Stimulated activated CD4-positive, alpha-beta T cell treated with anti-CD3 and anti-CD28 coated beads, Interleukin-15, amount 100 ng/mL, for 24 hours (primary cell): ENCODE measurements at places on chromosomes 7 and 10.
A peak's percentile ranks its signal among the peaks of the same experiment; 100 is the strongest.

- DNase-seq: no peak
Observed at GRCh38 chr7:96800824-96801223, 91.2 kb upstream of the SEM1 start.

- no peak for DNase-seq
Observed at GRCh38 chr7:99531354-99531765, 20.6 kb downstream of the FAM200A start.

DNA sequence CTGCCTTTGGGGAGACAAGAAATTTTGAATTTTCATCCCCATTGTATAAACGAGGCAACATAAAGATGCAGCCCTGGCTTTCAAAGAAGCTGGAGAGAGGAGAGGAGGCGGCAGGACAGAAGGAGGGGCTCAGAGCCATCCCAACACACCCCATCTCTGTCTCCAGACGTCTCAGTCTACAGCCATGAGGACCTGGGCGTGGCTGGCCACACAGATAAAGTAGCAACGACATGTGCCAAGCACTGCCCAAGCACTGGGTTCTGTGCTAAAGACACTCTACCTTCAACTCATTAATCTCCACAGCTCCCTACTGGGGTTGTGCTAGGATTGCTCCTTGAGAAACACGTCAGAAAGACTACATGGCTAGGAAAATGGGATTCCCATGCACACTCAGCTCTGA, 65.2 kb downstream of the DLG5 start:
- no peak for DNase-seq

DNA sequence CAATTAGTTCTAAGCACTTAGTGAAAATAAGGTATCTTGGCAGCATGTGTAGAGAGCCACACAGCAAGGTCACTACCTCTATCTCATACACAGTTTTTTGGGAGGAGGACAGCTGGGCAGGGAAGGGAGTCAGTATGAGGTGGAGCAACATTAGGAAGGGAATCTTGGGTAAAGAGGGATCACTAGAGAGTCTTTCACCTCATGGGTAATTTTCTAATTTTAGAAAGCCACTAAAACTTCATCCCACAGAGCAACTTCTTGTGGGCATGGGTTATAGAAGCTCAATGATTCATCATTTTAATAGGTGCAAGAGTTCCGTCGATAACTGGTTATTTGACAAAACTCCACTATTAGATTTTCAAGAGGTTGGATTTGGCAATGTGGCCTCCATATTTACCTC, 2.5 kb downstream of the NRAP start:
- DNase-seq: no peak

DNA sequence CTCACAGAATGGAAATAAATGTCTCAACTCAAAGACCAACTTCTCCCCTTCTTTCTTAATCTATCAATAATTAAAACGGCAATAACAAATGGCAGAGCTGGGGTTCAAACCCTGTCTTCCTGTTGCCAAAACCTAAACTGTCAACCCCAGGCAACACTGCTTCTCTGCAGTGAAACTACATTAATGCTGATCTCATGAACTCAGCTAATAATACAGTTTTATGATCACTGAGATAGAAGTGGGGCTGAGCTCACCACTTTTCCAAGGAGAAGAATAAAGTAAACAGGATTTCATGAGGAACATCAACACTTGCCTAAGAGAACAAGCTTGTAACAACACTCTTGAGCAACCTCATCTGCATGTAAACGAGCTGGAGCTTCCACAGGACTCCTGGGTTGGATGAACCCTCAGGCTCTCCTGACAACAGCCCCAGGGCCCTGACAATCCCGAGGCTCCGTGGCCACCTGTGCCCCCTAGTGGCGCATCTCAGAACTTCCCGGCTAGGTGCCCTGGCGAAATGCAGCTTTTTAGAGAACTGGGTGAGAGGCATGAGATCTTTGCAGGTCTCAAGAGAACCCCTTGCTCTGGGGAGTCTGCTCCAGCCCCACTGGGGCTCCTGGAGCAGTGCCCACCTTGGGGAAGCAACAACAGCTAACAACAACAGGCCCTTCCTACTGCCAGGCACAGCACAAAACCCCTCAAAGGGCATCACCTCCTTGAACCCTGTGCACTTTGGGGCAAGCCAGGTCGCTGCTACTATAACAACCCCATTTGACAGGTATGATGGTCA, 169.3 kb downstream of the SH3PXD2A start:
- peak; percentile 83 for DNase-seq

DNA sequence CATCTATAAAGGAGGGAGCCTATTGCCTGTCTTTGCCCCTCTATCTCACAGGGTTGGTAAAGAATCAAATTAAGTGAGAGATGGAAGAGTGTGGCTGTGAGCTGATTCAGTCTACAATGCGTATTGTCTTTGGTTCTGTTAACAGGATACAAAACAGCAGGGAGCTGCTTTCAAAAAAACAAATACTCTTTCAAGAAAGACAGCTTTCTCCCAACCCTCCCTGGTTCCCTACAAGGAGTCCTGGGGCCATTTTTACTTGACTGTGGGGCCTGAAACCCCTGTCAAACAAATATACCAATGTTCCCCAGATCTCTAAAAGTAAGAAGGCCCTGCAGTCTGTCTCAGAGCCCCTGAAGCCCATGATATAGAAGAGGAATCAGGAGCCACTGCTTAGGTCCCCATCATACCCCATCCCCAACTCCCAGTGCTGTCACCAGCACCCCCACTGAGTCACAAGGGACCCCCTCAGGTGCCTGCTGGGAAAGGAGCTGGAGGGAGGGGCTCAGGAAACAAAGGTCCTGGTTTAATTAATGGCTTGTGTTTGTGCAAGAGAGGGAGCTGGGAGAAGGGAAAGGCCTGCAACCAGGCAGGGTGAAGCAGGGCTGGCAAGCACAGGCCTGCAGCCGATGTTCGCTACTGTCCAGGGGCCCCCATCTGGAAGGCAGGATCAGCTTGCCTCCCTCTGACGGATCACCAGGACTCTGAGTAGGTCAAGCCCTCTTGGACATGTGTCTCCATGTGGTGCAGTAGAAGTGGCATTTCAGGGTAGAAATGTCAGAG, 182.0 kb upstream of the GHITM start:
- DNase-seq: no peak

DNA sequence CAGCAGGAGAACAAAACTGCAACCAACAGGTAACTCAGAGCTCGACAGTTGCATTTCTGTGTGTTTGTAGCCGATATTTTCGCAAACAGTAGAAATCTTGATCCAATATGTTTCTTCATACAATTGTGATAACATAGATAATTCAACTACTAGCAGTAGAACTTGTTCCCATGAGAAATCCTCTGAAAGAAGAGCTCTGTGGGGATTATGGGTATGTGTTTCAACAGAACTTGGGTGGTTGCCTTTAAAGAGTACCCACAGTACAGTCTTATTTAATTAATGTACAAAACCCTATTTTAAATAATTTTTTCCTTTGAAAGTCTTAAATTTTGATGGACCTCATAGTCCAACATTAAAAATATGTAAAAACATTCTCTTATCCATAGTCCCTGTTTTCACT, 266.1 kb downstream of the PARD3 start:
- no peak for DNase-seq

DNA sequence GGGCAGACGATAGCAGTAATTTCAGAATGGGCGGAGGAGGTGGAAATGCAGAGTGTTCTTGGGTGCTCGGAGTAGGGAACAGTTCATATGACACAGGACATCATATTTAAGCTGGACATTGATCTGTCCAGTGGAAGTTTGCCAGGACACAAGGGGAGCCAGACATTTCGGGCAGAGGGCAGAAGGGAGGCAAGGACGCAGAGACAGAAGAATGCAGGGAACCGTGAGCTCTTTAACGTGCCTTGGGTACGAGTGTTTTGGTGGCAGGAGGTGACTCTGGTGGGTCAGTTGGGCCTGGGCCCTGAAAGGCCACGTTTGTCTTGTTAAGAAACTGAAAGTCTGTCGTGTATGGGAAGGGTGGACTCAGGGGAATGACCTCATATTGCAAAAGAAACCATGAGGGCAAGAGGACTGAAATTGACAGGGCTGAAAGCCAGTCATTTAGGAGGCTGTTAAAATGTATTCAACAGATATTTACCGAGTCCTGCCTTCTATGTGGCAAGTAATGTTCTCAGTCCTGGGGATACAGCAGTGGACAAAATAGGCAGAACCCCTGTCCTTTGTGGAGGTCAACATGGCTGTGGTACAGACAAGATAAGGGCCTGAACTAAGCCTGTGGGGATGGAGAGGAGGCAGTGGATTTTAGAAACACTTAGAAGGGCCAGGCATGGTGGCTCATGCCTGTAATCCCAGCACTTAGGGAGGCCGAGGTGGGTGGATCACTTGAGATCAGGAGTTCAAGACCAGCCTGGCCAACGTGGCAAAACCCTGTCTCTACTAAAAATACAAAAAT, 2.2 kb downstream of the OPTN start:
- no peak for DNase-seq

DNA sequence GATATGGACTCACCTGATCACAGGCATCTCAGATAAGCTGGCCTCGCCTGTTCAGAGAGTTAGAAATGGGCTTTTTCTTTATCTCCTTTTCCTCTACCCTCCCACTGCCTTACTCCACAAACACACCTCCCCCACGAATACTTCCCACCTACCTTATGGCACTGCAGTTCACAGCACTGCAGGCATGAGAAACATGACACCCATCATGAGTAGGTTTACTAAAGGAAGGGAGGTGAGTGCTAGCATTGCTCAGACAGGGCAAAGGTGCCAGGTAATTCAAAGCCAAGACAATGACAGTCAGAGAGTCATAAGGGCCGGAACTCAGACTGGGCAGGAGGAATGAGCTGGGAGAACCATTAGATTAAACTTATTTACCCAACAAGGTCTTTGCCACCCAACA, 220.6 kb downstream of the FAM107B start:
- DNase-seq: no peak
